ENCODE measurements at places on chromosomes 4 and X.

- DNase-seq, result no peak
Observed at GRCh38 chr4:109046471-109047201, 255.8 kb downstream of the COL25A1 start.

- DNase-seq, result no peak
Observed at GRCh38 chrX:54043056-54043455, 1.2 kb downstream of the PHF8 start.

DNA sequence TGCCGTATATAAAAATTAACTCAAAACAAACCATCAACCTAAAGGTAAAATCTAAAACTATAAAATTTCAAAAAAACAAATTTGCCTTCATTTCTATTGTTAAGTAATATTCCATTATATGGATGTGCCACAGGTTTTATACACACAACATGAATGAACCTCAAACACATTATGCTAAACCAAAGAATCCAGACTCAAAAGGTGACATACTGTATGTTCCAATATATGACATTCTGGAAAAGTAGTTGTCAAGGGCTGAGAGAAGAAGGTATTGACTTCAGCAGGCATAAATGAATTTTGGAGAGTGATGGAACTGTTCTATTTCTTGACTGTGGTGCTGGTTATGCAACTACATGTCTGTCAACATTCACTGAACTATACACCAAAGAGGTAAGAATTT is 56.6 kb downstream of the CNOT6L start:
- no peak for DNase-seq

DNA sequence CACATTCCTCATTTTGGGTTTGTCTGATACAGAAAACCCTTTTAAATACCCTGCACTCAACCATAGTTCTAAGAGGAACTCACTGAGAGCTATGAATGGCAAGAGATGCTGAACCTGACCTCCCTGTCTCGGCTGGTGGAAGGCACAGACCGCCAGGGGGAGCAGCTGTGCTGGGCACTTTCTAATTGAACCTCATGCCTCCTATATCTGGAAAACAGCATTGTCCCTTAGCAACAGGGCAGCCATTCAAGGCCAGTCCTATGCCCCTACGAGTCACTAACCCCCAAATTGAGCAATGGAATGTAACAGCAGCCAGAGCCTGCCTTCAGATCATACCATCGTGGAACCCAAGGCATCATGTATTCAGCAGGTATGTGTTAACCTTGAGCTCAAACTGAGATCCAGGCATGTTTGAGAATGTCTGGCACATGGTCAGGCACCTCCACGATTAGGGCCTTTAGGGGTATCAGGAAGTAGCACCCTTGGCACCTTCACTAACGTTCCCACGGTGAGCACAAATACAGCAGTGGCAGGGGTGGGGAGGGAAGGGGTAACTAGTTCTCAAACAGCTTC is 5.1 kb downstream of the USP27X start:
- peak; percentile 7 for DNase-seq

DNA sequence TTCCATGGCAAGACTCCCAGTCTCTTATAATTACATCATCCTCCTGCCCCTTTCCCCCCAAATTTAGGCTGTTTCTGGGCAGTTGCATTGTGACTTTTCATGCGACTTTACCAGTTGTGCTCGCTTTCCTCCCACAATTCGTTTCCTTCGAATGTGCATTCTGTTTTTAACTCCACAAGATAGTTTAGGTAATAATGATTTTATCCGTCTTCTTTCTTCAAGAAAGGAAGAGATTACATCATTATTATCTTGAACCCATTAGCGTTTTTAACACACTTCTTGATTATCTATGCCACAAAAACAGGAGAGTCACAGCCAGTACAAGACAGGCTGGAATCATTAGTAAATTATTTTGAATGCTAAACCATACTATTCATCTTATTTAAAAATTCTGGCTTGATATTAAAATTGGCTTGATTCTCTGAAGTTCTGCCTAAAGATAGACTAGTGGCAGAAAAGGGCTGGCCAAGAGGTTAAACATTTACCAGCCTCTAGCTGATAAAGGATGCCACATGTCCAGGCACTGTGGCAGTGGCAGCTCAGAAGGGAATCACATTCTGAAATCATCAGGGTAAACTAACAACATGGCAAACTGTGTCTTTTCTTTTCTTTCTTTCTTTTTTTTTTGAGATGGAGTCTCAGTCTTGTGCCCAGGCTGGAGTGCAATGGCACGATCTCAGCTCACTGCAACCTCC is 19.7 kb upstream of the PLA2G12A start:
- DNase-seq, result no peak

GRCh38 chrX:1249101-1249887 is 19.3 kb upstream of the CSF2RA start:
- peak; percentile 19 for DNase-seq

- no peak for DNase-seq
Observed at GRCh38 chr4:150108691-150109090, 30.4 kb downstream of the DCLK2 start.

DNA sequence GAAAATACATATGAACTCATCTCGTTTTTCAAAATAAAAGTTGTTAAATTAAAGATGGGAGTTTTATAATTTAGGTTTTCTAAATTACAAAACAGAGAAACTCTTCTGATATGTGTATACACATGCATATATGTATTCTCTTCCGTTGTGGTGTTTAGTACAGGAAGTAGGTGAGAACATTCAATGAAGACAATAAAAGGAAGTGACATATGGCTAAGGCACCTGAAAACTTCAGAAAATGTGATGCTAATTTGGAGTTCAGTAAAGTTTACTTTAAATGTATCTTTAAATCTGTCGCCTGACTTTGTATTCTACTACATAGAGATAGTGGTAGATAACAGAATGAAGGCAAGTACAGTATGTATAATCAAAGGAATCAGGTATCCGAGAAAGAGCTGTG is 33.5 kb upstream of the ITM2A start:
- DNase-seq, result no peak

- DNase-seq, result no peak
Observed at GRCh38 chr4:99665983-99666382, 8.4 kb upstream of the C4orf54 start.

- DNase-seq, result no peak
Observed at GRCh38 chrX:152926279-152926678, 28.4 kb downstream of the ZNF185 start.

DNA sequence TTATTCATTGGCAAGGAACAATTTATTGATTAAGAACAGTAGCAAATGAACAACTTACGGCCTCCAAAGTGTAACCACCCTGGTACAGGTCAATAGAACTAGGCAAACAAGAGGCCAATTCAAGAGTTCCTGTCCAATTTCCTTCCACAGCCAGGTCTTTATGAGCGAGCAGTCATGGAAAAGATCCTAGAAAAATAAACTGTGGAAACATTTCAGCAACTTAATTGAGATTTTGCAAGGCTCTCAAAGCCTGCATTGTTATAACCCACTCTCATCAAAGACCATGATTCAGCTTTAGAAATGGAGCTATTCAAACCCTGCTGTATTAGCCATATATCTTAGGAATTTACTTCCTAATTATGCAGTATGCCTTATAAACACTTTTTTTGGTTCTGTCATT is 43.6 kb downstream of the UNC5C start:
- no peak for DNase-seq

- no peak for DNase-seq
Observed at GRCh38 chrX:72029483-72030411, 102.0 kb downstream of the RTL5 start.

- no peak for DNase-seq
Observed at GRCh38 chr4:26936284-26937065, 75.8 kb downstream of the STIM2 start.

DNA sequence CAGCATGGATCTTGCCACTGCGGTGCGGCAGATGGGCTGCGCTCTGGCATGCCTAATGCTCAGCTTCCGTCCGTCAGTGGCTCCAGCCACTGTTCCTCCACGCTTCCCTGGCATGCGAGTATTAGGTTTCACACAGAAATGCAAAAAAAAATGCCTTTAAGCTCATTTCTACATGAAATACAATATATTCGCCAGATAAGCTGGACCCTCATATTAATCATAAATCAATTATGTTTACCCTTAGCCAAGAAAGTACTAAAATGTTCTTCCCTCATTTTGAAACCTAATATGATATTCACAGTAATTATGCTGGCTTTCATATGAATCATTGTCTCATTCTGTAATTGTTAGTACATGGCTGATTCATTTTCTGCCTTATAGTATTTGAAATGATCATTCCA is 115.5 kb upstream of the FAM241A start:
- no peak for DNase-seq

DNA sequence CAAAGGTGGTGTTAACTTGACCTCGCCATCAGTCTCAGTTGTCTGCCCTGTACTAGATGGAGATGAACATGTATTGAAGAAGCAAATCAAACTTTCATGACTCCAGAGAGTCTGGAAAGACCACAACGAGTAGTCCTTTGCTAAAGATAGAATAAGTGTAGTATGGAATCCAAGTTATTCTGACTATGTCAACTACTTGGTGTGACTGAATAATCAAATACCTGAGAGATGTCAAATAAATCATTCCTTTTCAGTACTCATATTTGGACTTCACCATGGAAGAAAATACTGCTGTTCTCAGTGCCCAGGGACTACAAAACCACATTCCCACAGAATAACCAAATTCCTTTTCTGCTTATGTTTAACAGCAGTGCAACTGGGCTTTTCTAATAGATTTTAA is 161.2 kb upstream of the SPRY1 start:
- no peak for DNase-seq

- no peak for DNase-seq
Observed at GRCh38 chr4:113339430-113339813, 290.0 kb downstream of the ANK2 start.

- no peak for DNase-seq
Observed at GRCh38 chrX:145524931-145525330, 277.6 kb downstream of the SPANXN1 start.

GRCh38 chr4:157048248-157048647 is 27.7 kb upstream of the GLRB start:
- DNase-seq, result no peak

DNA sequence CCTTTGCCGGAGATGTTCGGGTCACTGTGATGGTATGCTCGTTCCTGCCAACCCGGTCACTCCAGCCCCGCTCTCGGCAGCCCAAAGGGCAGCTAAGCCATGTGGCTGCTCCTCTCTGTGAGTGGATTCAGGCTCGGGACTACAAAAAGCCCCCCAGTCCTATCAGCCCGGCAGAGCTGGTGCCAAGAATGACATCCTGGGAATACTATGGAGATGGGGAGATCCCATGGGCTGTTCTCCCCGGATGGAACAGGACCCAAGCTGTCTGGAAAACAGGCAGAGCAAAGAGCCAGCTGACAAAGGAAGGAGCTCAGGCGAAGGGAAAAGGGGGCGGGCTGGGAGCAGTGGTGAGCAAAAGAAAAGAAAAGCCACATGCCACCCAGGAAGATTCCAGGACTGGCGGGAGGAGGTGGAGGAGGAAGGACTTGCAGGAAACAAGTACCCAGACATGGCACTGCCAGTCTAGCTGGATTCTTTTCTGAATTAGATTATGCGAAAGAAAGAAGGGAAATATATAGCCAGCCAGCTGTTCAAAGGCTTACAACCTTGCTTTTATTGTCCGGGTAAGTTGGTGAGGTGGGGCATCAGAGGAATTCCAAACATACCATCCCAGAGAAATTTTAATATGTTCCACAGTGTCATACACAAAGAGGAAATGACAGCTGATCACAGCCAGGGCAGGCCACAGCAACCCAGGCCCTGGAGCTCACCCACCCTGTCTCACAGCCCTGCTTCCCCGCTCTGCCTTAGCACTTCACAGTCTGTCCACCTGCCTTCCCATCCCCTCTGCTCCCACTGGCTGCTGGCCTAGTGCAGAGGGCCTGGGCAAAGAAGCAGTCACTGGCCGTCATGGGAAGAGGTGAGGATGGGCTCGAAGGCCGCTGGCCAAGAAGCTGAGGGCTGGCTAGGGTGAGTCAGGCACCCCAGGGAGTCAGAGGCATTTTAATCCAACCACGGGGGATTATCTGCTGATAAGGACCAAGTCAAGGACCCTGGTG is 3.4 kb downstream of the NDP start:
- no peak for DNase-seq

GRCh38 chrX:97639526-97639925 is 755.8 kb downstream of the RPA4 start:
- no peak for DNase-seq

- DNase-seq, result no peak
Observed at GRCh38 chrX:77749695-77750094, 36.3 kb downstream of the ATRX start.

- no peak for DNase-seq
Observed at GRCh38 chr4:5845035-5845905, 47.6 kb downstream of the CRMP1 start.

GRCh38 chr4:134668237-134668636 is 466.6 kb upstream of the PABPC4L start:
- DNase-seq, result no peak

GRCh38 chr4:19259920-19260319 is 991.8 kb upstream of the SLIT2 start:
- DNase-seq, result no peak

DNA sequence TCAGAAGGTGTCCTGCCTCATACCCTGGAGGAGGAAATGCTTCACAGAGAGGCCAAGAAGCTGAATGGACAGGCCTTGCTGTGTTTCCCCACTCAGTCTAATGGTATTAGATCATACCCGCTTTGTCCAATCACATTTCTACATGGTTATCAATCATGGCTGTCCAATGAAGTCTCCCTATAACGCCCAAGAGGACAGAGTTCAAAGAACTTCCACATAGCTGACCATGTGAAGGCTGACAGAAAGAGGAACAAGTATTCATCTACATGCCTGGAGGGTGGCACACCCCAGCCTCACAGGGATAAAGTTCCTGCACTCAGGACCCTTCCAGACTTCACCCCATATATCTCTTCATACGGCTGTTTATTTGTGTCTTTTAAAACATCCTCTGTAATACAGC is 123.4 kb downstream of the MANBA start:
- no peak for DNase-seq

DNA sequence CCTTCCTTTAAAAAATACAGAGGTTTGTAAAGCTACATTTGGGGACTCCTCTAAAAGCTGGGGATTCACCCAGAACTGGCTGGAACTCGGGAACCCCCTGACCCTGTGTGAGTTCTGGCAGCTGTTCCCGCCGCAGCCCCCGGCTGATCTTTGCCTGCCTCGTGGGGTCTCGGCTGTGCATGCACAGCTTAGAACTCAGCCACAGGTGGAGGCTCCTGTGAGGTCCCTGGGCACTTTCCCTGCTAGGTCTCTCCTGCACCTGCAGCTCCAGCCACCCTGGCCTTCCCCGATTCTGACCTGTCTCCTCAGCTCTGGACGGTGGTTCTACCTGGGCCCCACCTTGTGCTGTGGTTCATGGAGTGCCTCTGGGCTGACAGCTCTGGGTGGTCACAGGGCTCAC is 48.6 kb upstream of the HGFAC start:
- DNase-seq, result no peak

DNA sequence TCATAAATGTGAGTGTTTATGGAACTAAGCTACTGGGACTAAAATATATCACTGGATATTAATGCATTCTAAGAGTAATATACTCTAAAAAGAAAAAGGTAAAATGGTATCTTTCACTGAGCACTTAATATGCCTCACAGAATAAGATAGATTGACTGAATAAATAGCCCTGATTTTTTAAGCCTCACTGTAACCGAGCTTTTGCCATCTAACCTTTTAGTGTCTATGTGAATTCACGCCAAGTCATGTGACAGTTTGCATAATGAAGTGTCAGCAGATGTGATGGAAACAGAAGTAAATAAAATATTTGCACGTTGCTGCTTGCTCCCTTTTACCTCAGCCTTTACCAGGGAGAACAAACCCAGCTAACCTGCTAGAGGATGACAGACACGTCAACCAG is 119.7 kb upstream of the NWD2 start:
- no peak for DNase-seq
